Breast epithelium (tissue), 4 donors: ENCODE measurements at places on chromosomes 5 and 9. TPM values are rescaled to one million over a fixed set of nuclear protein-coding genes. Genes with fewer than 3 reads are reported as not detected.
A peak's percentile ranks its signal among the peaks of the same experiment; 100 is the strongest.

DNA sequence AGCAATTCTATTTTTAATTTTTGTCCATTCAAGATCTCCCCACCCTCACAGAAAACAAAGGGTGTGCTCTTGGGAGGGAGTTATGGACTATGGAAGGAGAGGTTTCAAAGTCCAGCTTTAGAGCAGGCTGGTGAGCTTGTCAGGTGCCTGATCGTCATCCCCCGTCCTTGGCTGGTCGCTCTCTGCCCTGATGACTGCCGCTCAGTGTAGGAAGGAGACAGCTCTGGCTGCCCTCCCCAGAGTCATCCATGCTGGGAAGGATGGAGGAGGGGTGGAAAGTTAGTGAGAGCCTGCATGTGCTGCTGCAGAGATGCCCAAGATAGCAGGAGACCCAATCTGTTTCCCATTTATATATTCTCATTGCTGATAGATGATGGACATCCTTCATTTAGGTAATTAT is 96.6 kb downstream of the NLN start:
- DNase-seq = no peak

The PDE6A gene
- total RNA-seq = not detected

The EMB gene
- total RNA-seq = 32.6 TPM

DNA sequence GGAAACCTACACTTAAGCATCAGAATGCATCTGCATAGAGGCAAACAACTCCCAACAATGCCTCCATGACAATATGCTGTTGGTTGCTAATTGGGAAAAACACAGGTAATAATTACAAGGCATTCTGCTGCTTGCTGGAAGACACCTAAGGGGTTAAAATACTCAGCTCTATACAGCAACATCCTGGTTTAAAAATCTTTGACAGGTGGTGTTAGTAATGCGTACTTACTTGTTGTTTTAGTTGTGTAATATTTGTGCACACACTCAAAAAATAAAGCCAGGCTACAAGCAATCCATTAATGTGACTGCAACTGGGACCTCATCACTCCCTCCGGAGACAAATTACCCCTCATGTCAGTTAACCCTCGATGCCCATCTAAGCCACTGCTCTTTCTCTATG is 126.3 kb upstream of the ELL2 start:
- no peak for DNase-seq

- DNase-seq = no peak
Observed at GRCh38 chr9:131886826-131887225, 146.9 kb upstream of the RAPGEF1 start.

DNA sequence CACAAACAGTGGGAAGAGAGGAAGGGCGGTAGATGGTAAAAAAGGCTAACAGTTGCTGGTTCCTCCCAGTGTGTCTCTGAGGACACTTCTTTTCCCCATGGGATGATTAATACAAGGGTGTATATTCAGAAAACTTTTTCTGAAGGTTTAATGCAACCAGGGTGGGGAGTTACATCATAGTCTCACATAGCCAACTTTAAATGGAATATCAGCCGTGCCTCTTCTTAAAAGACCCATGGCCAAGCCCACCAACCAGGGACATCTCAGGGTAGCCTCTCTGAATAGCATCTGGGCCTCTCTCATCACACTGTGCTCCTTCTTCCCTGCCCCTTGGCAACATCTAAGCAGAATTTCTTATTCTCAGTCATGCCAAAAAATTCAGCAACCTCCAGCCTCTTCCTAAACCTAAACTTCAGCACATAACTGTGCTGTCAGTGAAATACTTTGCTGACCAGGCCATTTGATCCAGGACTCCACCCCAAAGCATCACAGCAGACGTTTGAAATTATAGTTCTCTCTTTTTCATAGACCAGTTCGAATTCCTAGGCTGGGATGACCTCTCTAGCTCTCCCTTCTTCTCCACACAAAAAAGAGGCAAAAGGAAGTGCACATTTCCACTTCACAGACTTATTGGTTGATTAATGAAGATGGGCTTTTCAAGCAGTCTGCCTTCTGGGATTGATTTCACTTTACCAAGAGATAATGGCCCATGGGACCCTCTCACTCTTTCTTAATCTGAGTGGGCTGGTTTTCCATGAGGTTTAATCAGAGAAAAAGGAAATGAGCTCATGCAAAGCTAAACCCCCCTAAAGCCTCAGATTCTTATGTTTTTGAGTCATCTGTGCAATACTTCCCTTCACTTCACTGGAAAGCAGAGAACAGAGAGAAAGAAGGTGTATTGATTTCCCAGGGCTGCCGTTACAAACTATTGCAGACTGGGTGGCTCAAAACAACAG is 85.1 kb upstream of the RAI14 start:
- DNase-seq = no peak

The FABP6 gene
- total RNA-seq = not detected

The LRRC26 gene
- total RNA-seq = 9.2 TPM

DNA sequence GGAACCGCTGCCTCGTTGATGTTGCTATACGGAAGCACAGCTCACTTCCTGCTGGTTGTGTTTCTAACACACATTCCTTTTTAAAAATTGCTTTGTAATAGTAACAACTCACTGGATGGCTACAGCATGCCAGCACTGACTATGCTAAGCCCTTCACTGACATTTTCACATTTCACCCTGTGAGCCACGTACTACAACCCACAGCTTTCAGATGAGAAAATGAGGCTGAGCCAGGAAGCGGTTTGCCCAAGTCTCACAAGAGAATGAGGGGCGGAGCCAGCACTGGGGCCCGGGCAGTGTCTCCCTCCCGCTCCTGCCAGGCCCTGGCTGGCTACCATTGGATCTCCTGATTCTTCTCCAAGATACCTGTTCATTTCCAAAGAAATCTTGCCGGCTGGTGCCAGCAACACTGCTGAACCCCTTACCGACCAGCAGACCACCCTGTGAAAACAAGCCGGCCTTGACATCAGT is 38.3 kb downstream of the FAM78A start:
- DNase-seq = peak; percentile 64

- DNase-seq = no peak
Observed at GRCh38 chr5:91244380-91245073, 138.6 kb downstream of the ARRDC3 start.

The ZNF782 gene
- total RNA-seq = 23.0 TPM

The ACTBL2 gene
- total RNA-seq = not detected

GRCh38 chr5:23385036-23385435 is 122.4 kb upstream of the PRDM9 start:
- no peak for DNase-seq

- DNase-seq = no peak
Observed at GRCh38 chr5:163548649-163549048, 43.2 kb downstream of the MAT2B start.

The RXRA gene
- 31.5 TPM for total RNA-seq

The PLAC8L1 gene
- total RNA-seq = not detected

The IFNK gene
- not detected for total RNA-seq

GRCh38 chr9:136670576-136671253 is 8.0 kb downstream of the EGFL7 start:
- no peak for DNase-seq

The PCDHGA7 gene
- 10.0 TPM for total RNA-seq

GRCh38 chr5:180436936-180437335 is 57.2 kb upstream of the CNOT6 start:
- DNase-seq = no peak

- no peak for DNase-seq
Observed at GRCh38 chr9:99112750-99113413, 8.0 kb downstream of the TGFBR1 start.

The GMCL2 gene
- total RNA-seq = not detected

GRCh38 chr9:124135813-124136365 is 121.9 kb upstream of the NEK6 start:
- DNase-seq = no peak

- DNase-seq = no peak
Observed at GRCh38 chr5:93997562-93997961, 256.2 kb upstream of the POU5F2 start.

GRCh38 chr9:11595756-11596155 is 983.0 kb upstream of the PTPRD start:
- no peak for DNase-seq

GRCh38 chr5:38695021-38695958 is 138.8 kb upstream of the LIFR start:
- no peak for DNase-seq

The ARAP3 gene
- 2.6 TPM for total RNA-seq

The C5orf34 gene
- 3.3 TPM for total RNA-seq

The UNC13B gene
- 36.6 TPM for total RNA-seq

The UNC5A gene
- total RNA-seq = not detected

DNA sequence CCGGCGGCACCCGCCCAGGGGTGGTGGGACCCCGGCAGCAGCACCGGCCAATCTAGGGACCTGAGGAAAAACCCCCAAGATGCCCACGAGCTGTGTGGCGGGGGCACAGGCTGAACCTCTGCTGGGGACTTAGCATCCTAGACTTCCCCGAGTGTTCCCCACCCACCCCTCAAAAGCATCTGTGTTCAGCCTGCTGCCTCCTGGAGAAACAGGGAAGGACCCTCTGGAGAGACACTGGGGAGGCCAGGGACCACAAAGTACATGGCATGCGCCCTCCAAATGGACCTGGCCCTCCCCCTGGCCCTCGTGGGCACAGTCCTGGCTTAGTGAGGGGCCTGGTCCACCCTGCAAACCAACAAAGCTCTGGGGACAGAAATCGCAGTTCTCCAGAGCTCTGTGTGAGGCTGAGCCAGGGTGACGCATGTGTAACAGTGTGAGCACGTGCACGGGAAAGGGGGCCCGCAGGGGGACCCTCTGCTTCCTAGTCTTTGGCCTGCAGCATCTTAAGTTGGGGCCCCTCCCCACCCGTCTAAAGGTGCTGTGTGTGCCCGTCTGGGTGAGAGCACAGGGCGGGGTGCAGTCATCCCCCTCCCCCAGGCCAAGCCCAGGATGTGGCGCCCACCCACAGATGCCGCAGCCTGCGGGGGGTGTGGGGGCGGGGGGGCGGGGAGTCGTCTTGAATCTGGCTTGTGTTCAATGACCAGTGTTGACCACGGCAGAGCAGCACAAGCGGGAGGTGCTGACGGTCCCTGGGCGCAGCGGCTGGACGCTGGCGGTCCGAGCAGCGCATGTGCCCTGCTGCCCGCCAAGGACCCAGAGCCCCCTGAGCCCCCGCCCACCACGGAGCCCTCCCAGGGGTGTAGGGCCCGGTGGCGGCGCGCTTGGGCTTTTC is 672 bp upstream of the KCNT1 start:
- no peak for DNase-seq

DNA sequence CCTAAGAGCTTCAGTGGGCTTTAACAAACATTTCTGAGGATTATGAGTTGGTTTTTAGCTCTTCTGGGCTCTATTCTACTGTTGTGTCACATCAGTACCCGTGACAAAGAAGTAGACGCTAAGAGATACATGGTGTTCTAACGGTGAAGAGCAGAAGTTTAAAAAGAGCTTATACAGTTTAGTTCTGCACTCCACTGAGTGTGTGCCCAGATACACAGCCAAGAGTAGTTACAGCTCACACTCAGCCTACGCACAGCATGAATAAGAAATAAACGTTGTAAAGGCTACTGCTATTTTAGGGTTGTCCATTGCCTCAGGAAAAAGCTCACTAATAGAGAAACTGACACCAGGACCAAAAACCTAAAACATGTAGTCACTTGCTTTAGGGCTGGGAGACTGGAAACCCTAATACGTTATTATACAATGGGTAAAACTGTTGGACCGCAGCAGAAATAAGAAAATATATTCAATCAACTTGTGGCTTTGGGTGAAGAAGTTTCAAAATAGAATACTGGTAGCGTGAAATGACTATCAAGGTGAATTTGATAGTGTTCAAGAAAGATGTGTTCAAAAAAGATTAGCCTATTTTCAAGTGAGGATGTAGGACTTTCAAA is 34.7 kb downstream of the PSIP1 start:
- DNase-seq = no peak

DNA sequence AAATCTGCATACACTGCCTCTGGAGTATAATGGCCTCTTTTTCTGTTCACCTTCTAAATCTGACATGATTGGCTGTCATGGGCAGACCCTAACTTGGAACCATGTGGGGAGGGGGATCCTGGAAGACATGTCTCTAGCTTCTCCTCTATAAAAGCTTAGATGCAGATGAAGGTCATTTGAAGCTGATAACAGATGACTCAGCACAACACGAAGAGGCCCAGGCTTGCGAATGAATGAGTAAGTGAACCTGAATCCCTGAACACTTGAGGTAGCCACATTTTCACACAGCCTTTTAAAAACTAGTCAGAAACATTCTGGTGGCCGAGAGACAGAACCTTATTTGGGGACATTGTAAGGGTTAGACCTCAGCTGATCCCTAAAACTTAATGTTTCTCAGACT is 282.6 kb downstream of the ELAVL2 start:
- DNase-seq = no peak

The COMMD10 gene
- total RNA-seq = 54.1 TPM

The SPATA31C1 gene
- total RNA-seq = not detected

GRCh38 chr5:81972492-81972783 is 615 bp downstream of the ATG10 start:
- DNase-seq = no peak

The GABBR2 gene
- total RNA-seq = not detected

- no peak for DNase-seq
Observed at GRCh38 chr9:132241840-132242620, 80.2 kb downstream of the NTNG2 start.

- peak; percentile 35 for DNase-seq
Observed at GRCh38 chr5:10663489-10664179, 97.4 kb downstream of the DAP start.
